Neural crest cell (in vitro differentiated cells): ENCODE measurements at places on chromosomes 12 and 14. TPM values are rescaled to one million over a fixed set of nuclear protein-coding genes. Genes with fewer than 3 reads are reported as not detected.
A peak's percentile ranks its signal among the peaks of the same experiment; 100 is the strongest.

GRCh38 chr12:65389436-65389835 lies 111.0 kb downstream of the MSRB3 start:
- H3K27me3 ChIP-seq = no peaks in the 10 kb centered on the region
- H3K27ac ChIP-seq = no peak overlapping the region
- no peaks in the 10 kb centered on the region for H3K4me1 ChIP-seq
- H3K36me3 ChIP-seq = peaks cover 2% of the 10 kb centered on the region
- H3K4me3 ChIP-seq = no peak overlapping the region

DNA sequence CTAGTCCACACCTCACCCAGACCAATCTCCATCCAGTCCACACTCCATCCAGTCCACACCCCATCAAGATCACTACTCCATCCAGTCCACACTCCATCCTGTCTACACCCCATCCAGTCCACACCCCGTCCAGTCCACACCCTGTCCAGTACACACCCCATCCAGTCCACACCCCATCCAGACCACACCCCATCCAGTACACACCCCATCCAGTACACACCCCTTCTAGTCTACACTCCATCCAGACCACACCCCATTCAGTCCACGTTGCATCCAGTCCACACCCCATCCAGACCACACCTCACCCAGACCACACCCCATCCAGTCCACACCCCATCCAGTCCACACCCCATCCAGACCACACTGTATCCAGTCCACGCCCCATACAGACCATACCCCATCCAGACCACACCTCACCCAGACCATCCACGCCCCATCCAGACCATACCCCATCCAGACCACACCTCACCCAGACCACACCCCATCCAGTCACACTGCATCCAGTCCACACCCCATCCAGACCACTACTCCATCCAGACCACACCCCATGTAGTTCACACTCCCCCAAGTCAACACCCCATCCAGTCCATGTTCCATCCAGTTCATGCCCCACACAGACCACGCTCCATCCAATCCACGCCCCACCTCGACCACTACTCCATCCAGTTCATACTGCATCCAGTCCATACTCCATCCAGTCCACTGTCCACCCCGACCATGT lies 116.6 kb upstream of the RTL1 start:
- H3K4me3 ChIP-seq = no peak overlapping the region
- no peaks in the 10 kb centered on the region for H3K4me1 ChIP-seq
- H3K36me3 ChIP-seq = peaks cover 2% of the 10 kb centered on the region
- DNase-seq = no peak
- H3K27ac ChIP-seq = peak overlapping the region; percentile 12

DNA sequence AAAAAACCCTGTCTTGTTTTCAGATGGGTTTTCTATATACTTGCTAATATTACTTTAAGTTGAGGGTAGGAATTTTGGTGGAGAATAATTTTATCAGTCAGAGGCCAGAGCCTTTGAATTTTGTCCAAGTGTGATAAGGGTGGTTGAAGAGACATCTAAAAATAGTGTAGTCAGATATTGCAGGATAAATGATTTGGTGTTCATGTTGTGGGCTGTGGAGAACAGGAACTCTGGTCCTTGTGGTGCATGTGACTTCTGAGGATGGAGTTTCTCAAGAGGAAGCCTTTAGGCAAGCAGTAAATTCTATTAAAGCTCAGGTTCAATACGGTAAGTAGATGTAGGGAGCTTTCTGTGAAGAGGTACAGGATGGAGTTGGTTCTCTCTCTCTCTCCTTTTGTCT lies 2.8 kb downstream of the ADAM21 start:
- H3K4me1 ChIP-seq = peaks cover 18% of the 10 kb centered on the region
- DNase-seq = no peak
- no peak overlapping the region for H3K4me3 ChIP-seq
- no peaks in the 10 kb centered on the region for H3K27me3 ChIP-seq

GRCh38 chr12:542395-543113 lies 82.8 kb downstream of the B4GALNT3 start:
- H3K4me1 ChIP-seq = peaks cover 29% of the 10 kb centered on the region
- H3K36me3 ChIP-seq = no peaks in the 10 kb centered on the region
- peaks cover 20% of the 10 kb centered on the region for H3K27me3 ChIP-seq
- H3K4me3 ChIP-seq = no peak overlapping the region

DNA sequence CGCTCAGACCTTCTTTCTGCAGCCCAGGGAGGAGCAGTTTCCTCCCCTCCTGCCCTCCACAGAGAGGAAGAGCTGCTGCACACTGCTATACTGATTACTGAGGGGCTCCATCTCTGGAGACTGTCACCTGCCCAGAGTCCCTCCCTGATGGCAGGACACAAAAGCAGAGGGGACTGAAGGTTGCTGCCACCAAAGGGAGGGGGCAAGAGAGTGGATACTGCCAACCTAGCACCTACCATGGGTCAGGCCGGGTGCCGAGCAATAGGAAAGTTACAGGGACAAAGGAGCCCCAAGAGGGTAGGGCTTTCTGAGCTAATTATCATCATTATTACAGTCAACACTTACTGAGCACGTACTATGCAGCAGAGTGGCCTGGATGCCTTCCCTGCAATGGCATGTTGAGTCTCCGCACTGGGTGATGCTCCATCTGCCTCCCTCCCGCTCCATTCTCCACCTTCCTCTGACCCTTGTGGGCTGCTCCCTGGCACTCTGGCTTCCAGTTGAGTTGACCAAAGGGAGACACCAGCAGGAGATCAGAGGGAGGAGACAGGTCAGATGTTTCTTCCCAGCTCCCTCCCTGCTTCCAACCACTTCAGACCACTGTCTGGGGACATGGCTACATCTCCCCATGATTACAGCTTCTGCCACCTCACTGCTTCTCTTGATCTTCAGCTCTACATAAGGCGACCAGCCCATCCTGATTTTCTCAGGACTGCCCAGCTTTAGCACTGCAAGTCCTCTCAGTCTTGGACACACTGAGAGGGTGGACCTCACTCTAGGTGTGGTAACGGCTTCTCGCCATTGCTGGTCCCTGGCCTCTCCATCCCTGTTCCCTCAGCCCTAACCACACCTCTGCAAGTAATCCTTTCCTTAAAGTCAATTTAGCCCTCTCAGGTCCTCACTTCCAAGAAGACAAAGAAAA lies 2.6 kb upstream of the KRT79 start:
- H3K27me3 ChIP-seq = peaks cover 24% of the 10 kb centered on the region
- no peak overlapping the region for H3K4me3 ChIP-seq
- DNase-seq = no peak
- peaks cover 10% of the 10 kb centered on the region for H3K4me1 ChIP-seq
- no peaks in the 10 kb centered on the region for H3K36me3 ChIP-seq
- no peak overlapping the region for H3K27ac ChIP-seq

DNA sequence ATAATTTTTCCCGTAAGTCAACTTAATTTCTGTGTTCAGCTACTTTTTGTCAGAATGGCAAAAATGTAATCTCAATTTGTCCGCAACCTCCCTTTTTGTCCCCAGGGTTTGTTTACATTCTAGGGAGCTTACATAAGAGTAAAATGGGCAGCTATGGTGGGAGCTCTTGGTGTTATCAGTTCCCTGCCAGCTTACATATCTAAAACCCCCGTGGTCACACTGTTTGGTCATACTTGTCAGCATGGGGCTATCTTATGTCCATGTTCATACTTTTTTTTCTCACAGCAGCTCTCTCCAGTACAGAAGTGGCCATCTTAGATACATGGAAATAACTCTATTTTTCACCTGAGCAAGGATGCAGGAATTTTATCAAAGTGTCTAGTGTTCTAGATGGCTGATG lies 16.7 kb downstream of the SLCO1C1 start:
- no peak overlapping the region for H3K27ac ChIP-seq
- no peaks in the 10 kb centered on the region for H3K27me3 ChIP-seq
- no peak overlapping the region for H3K4me3 ChIP-seq
- H3K4me1 ChIP-seq = no peaks in the 10 kb centered on the region
- H3K36me3 ChIP-seq = no peaks in the 10 kb centered on the region

DNA sequence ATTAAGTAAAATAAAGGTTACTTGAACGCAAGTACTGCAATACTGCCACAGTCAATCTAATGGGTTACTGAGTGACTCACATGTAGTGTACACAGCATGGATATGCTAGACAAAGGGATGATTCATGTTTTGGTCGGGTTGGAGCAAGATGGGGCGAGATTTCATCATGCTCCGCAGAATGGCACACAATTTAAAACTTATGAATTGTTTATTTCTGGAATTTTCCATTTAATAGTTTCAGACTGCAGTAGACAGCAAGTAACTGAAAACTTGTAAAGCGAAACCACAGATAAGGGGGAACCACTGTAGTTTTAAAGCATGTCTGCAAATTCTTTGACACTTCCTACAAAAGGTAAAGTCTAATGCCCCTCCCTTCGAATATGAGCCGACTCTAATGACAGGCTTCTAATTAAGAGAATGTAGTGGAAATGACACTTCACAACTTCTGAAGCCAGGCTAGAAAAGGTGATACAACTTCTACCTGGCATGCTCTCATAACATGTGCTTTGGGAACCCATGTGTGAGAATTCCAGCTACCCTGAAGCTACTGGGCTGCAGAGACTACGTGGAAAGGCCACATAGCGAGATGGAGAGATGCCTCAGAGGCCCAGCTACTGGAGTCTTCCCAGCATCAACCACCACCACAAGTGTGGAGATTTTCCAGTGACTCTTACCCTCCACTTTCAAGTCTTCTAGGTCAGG lies 13.9 kb upstream of the TCP11L2 start:
- H3K36me3 ChIP-seq = no peaks in the 10 kb centered on the region
- no peak for DNase-seq
- H3K4me1 ChIP-seq = no peaks in the 10 kb centered on the region
- H3K27ac ChIP-seq = peak overlapping the region; percentile 75

- H3K4me3 ChIP-seq = peak overlapping the region; percentile 87
- no peak overlapping the region for H3K27ac ChIP-seq
- H3K4me1 ChIP-seq = peaks cover 42% of the 10 kb centered on the region
- peaks cover 28% of the 10 kb centered on the region for H3K36me3 ChIP-seq
These were observed 10.3 kb downstream of the PLEKHG3 start for GRCh38 chr14:64714432-64715025.

DNA sequence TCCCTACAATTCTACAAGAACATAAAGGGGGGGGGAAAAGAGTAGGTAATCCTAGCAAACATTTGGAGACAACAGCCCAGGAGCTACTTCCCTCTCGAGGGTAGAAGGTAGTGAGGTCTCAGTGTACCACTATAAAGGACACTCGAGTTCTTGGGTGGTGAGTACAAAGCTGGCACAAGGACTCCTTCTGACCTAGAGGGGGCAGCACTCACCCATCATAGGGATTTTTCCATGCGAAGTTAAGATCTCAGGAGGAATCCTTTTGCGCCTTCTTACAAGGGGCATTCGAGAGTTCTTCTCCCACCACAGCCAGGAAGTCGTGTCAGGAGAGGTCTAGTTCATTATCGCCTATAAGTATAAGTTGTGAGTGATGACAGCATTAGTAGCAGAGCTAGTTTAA lies 200.2 kb upstream of the RBM19 start:
- peak; percentile 33 for DNase-seq
- H3K36me3 ChIP-seq = no peaks in the 10 kb centered on the region
- no peak overlapping the region for H3K4me3 ChIP-seq
- H3K4me1 ChIP-seq = no peaks in the 10 kb centered on the region
- H3K27me3 ChIP-seq = peaks cover 85% of the 10 kb centered on the region
- H3K27ac ChIP-seq = no peak overlapping the region

DNA sequence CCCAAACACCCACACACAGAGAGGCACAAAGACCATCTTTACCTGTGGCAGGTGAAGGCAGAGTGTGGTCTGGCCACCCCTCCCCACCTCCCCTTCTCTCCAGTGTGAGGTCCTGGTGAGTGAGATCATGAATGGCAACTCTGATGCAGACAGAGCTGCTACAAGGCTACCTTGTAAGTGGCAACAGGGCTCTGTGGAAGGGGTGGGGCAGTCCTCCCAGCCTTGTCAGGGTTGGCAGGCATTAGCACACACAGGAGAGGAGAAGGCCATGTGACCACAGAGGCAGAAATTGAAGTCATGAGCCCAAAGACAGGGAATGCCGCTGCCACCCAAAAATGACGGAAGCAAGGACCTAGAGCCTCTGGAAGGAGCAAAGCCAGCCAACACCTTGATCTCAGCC lies 30.7 kb downstream of the VWF start:
- H3K27ac ChIP-seq = no peak overlapping the region
- H3K4me1 ChIP-seq = peaks cover 9% of the 10 kb centered on the region
- no peaks in the 10 kb centered on the region for H3K36me3 ChIP-seq
- no peak overlapping the region for H3K4me3 ChIP-seq
- H3K27me3 ChIP-seq = peaks cover 9% of the 10 kb centered on the region

- no peak overlapping the region for H3K27ac ChIP-seq
- no peak for DNase-seq
- no peaks in the 10 kb centered on the region for H3K36me3 ChIP-seq
- H3K4me1 ChIP-seq = no peaks in the 10 kb centered on the region
These were observed 18.4 kb upstream of the SRGAP1 start for GRCh38 chr12:63826006-63826585.

- peak overlapping the region; percentile 42 for H3K4me3 ChIP-seq
- H3K27me3 ChIP-seq = peaks cover 7% of the 10 kb centered on the region
- DNase-seq = no peak
- H3K36me3 ChIP-seq = no peaks in the 10 kb centered on the region
- H3K27ac ChIP-seq = no peak overlapping the region
These were observed 3.0 kb upstream of the ZC3H14 start for GRCh38 chr14:88559852-88560251.

DNA sequence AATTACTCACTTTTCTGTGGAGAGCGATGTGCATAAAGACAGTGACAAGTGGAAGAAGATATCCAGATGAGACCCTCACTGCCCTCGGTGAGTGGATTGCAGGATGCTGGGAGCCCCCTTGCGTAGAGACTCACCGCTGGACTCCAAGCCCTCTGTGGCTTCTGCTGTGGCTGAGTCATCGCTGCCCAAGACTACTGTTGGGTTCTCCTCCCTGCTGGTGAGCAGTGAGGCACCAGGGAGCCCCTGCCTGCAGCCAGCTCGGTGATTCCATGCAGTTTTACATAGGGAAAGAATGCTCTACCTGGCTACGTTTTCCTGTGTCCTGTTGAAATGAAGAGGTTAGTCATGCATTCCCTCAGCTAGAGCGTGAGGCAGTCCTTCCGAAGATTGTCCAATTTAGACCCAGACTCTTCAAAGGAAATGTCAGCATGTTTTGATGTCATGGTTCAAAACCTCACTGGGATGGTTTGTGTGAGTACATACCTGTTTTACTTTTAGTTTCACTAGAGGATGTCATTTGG lies 28.2 kb downstream of the TRAF3 start:
- no peak overlapping the region for H3K4me3 ChIP-seq
- H3K27ac ChIP-seq = no peak overlapping the region
- DNase-seq = no peak

GRCh38 chr12:65695113-65695865 lies 129.0 kb upstream of the HMGA2 start:
- no peaks in the 10 kb centered on the region for H3K27me3 ChIP-seq
- H3K27ac ChIP-seq = no peak overlapping the region
- DNase-seq = no peak
- H3K36me3 ChIP-seq = no peaks in the 10 kb centered on the region

LRRIQ1 gene
- total RNA-seq = 3.8 and 4.3 TPM in 2 replicates

MIP gene
- total RNA-seq = not detected in 2 replicates

SERPINA9 gene
- not detected in 2 replicates for total RNA-seq

PIWIL1 gene
- not detected in 2 replicates for total RNA-seq

CSRP2 gene
- 76.4 and 80.8 TPM in 2 replicates for total RNA-seq

CACNA2D4 gene
- 0.72 and 1.3 TPM in 2 replicates for total RNA-seq

GLT1D1 gene
- total RNA-seq = 7.4 and 8.6 TPM in 2 replicates

AQP6 gene
- total RNA-seq = 0.21 TPM in 1 of 2 replicates, not detected in the other

OAS2 gene
- not detected in 2 replicates for total RNA-seq

P2RX2 gene
- total RNA-seq = not detected in 2 replicates
